ENCODE measurements at places on chromosomes 12 and 14.

- no peaks in the 10 kb centered on the region for H3K27me3 ChIP-seq
- H3K4me3 ChIP-seq = no peak overlapping the region
- peaks cover 4% of the 10 kb centered on the region for H3K4me1 ChIP-seq
- H3K27ac ChIP-seq = no peak overlapping the region
- no peak for DNase-seq
Measured at GRCh38 chr12:92740411-92740810, 37.6 kb downstream of the PLEKHG7 start.

DNA sequence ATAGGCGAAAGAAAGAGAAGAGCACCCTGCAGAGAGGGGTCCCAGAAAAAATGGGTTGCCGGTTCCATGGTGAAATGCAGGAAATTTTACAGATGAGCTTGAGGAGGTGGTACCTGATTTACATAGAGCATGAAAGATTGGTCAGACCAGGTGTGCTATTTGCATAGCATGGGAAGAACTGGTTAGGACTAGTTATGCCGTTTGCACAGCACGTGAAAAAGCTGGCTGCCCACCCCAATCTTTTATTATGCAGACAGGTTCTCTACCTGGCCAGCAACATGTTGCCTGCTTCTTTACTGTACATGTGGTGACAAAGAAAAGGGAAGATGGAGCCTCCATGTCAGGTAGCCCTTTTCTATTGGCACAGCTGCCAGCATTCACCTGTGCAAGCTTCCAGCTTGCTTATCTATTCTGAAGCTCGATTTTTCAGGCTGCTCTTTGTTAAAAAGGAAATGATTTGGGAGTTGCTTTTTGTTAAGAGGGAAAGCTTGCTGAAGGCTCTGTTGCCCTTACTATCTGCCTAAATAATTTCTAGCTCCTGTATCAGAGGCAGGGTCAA lies 62.9 kb upstream of the ELK3 start:
- H3K36me3 ChIP-seq = no peaks in the 10 kb centered on the region
- no peak overlapping the region for H3K4me3 ChIP-seq

DNA sequence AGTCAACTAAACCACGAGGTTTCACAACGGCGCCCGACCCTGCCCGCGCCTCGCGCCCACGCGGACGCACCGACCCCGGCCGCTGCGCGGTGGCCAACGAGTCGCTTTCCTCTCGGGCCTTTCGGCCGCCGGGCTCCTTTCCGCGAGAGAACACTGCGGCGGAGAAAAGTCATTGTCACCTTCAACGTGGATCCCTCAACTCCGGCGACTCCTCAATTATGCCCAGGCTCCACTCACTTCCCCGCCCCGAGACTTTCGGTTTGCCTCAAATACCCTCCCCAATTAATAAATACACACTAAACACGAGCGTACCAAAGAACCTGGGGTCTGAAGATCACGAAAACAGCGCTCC lies 450 bp downstream of the SINHCAF start:
- H3K4me3 ChIP-seq = peak overlapping the region; percentile 60
- H3K27me3 ChIP-seq = no peaks in the 10 kb centered on the region
- H3K4me1 ChIP-seq = peaks cover 15% of the 10 kb centered on the region
- no peaks in the 10 kb centered on the region for H3K36me3 ChIP-seq

- no peak overlapping the region for H3K4me3 ChIP-seq
- H3K27ac ChIP-seq = no peak overlapping the region
- DNase-seq = no peak
Measured at GRCh38 chr14:37027188-37027824, 145.1 kb downstream of the SLC25A21 start.

DNA sequence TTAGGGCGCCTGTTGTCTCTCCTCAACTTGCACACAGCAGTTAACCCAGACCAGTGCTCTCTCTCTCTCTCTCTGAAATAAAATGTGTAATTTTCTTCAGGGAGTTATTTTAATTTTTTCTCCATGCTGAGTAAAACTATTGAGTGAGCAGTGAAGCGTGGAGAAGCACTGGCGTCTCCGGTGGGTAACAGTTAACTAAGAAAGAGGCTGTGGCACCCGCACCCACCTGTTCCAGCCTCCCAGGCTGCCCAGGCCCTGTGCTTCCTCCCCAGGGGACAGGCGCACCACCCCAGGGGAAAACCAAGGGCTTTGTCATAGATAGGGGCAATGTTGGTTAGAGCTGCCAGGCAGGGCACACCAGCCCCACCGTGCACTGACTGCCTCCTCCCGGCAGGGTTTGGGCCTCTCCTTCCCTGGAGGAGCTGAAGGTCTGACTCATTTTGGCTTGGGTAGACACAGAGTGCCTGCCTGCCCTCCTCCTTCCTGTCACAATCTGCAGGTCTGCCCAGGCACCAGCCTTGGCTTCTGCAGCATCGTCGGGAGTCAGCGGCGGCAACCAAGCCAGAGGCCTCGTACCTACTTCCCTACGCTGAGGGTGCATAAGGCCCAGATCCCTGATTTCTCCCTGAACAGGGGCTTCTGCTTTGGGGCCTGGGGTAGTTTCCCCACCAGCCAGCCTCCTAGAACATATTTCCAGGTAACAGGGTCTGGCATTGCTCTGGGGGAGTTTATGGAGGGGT lies 3.9 kb downstream of the HOXC5 start:
- peaks cover 83% of the 10 kb centered on the region for H3K27me3 ChIP-seq
- H3K27ac ChIP-seq = no peak overlapping the region
- no peaks in the 10 kb centered on the region for H3K36me3 ChIP-seq

DNA sequence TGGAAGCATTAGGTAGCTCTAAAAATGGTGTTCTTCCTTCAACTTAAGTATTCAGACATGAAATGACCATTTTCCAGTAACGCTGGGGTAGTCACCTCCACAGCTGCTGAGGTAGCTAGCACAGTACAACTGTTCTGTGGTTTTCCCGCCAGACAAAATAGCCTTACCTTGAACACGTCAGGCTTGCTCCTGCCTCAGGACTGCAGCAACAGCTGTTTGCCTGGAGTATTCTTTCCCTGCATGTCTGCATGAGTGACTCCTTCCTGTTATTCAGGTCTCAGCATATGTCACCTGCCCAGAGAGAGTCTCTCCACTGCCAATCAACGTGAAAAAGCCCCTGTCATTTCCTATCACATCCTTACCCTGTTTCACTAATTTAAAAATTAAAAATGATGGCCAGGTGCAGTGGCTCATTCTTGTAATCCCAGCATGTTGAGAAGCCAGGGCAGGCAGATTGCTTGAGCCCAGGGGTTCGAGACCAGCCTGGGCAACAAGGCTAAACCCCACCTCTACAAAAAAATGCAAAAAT lies 37.9 kb downstream of the WDR89 start:
- H3K4me3 ChIP-seq = no peak overlapping the region
- no peak overlapping the region for H3K27ac ChIP-seq
- peaks cover 39% of the 10 kb centered on the region for H3K36me3 ChIP-seq
- H3K27me3 ChIP-seq = no peaks in the 10 kb centered on the region
- no peak for DNase-seq
- no peaks in the 10 kb centered on the region for H3K4me1 ChIP-seq

DNA sequence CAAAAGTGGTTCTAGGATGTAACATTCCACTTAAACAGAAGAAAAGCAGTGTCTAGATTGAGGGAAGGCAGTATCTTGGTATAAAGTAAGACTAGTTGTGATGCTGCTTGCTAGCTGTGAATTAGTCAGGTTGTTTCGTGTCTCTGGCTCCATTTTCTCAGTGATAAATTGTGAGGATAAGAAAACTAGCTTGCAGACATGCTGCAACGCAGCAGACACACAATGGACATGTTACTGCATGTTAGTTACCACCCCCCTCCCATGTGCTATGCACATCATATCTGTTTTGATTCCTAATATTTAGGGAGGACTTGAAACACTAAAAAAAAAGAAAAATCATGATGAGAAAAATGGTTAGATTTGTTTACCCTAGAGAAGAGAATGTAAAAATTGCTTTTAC lies 2.9 kb downstream of the CCNK start:
- peaks cover 35% of the 10 kb centered on the region for H3K4me1 ChIP-seq
- no peak for DNase-seq
- no peaks in the 10 kb centered on the region for H3K27me3 ChIP-seq
- H3K4me3 ChIP-seq = no peak overlapping the region
- peaks cover 2% of the 10 kb centered on the region for H3K36me3 ChIP-seq

All from RWPE2 (cell line).